AG20443 (cell line): ENCODE measurements at places on chromosomes 6 and 20.

GRCh38 chr6:166693880-166694279, 66.8 kb upstream of the RPS6KA2 start:
- DNase-seq, result no peak

GRCh38 chr6:31293343-31293742, 21.5 kb upstream of the HLA-C start:
- DNase-seq, result peak; percentile 35

DNA sequence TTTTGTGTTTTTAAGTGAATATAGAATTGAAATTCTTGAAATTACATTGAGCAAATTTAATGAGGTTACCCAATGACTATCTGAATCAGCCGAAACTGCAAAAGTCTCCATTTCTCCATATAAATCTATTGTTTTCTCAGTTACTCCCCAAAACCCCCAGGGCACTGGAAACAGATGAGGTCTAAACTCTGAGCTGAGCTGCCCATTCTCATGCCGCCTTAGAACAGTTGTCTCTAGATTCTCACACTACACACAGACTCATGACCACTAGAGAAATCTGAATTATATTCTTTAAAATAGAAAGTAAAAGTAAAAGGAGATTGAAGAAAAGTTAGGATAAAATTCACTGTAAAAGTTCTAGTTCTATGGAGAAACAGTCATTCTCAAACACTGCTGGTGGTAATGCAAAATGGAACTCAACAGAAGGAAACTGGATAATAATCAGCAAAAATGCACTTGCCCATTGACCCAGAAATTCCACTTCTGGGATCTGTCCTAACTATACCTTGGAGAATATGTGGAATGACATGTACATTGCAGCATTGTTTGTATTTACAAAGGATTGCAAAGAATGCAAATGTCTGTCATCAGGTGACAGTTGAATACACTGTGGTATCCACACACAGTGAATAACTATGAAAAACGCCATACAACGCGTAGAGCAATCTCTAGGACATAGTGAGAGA, 125.5 kb downstream of the IPCEF1 start:
- DNase-seq, result no peak

- DNase-seq, result no peak
Observed at GRCh38 chr20:12170406-12170805, 252.7 kb downstream of the BTBD3 start.

DNA sequence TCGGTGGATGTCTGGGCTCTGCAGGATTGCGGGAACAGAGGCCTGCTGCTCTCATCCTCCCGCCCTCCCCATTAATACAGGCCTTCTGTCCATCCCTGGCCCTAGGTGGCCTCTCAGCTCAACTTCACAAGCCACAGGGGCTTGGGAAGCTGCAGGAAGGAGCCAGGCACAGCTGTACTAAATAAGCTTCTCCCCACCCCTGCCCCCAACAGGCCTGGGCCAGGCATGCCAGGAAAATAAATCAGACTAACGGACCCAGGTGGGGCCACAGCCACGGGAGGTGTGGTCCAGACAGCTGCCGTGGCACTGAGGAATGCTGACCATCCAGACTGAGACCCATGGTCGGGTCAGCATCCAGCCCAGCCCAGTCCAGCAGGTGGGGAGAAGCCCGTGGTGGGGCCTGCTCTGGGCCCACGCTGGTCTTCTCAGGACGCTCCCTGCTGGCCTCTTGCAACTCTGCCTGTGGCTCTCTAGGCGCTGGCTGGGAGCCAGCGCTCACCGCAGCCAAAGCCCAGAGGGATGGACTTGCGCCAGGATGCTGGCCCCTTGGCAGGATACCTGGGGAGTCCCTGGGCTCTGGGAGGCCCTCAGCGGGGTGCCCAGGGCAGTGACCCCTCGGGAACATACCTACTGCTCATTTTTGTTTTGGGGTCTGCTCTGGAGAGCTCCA, 8.6 kb upstream of the YTHDF1 start:
- DNase-seq, result no peak

DNA sequence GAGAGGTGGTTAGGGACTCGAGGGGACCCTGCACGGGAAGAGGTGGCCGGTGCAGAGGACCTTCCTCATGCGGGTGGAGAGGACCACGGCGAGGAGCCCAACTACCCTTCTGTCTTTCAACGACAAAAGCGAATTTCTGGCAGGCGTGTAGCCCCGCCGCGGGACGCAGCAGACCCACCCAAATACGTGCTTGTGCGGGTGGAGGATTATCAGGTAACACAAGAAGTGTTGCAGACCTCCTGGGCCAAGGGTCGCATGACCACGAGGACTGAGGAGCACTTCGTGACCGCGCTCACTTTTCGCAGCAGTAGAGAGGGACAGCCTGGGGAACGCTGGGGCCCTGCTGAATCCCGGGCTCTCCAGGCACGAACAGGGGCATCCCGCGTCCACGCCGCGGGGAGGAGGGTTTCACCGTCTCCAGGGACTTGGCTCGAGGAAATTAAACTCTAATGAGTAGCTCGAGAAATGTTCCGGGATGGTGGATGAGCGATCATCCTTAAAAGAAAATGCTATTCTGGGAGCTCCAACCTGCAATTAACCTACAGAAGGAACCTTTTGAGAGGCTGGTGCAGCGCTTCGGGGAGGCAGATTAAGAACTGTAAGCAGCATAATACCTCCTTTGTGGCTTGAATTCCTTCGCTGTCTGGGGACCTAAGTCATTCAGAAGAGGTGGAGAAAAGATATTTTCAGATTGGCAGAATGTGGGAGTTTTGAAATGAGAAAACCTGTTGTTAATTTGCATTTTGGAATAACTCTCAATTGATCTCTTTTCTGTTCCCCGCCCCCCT, 804 bp downstream of the C6orf141 start:
- peak; percentile 30 for DNase-seq

DNA sequence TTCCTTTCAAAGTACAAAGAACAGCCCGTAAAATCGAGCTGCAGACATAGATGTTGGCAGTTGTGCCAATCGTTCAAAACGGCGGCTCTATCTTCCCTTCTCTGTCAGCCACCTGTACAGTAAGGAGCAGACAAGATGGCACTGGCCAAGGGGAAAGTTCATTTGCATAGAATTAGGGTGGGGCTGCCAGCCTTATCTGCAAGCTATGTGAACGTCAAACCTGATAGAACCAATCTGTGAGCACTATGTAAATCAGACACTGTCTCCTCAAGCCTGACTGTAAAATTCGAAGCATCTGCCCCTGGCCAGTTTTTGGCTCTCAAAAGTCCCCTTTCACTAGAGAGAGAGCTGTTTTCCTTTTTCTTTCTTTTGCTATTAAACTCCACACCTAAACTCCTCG, 374.5 kb downstream of the EPM2A start:
- no peak for DNase-seq

DNA sequence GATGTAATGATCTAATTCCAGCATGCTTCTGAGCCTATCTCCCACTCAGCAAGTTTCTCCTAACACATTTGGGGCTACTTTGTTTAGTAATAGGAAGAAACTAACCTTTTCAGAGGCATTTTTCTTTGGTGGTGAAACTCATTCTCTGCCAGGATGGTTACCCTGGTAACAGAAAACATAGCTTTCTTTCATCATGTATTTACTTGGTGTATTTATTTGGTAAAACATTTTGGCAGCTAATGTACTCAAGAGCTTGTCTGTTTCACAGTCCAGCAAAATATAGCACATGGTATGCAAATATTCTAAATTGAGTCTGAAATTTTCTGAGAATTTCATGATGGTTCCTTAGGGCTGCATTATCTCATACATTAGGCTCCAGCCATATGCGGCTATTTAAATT, 100.0 kb downstream of the SLC35B3 start:
- DNase-seq, result no peak

DNA sequence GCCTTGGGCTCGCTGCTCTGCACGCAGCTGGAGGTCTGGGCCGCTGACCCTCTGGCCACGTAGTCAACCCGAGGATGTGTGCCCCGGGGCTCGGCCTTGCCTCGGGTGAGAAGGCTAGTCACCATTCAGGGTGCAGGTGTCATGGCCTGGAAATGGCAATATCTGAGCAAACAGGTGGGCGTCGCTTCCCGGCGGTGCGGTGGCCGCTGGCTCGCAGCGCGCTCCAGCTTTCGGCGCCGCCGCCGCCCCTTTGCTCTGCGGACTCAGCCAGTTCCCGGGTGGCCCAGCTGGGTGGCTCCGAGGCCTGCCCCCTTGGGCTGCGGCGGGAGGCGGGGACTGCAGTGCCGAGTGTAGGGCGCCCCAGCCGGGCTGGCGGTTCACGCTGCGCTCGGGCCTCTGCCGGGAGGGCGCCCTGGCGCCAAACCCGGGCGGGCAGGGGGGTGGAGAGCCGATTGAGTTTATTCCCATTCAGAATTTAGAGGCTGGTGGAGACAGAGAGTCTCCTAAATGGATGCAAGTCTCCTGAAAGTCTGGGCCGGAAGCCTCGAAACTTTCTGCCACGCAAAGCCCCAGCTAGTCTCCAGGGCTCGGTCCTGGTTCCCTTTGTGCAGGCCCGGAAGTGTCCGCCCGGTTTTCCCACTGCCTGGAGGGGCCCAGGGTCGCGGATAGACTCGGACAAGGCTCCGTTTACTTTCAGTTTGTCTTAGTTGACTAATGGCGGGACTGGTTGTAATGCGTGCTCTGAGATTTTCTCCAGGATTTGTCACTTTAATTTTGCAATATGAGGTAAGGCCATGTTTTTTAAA, 11.3 kb upstream of the TFAP2A start:
- peak; percentile 74 for DNase-seq

GRCh38 chr20:3248167-3248992, 9.4 kb upstream of the SLC4A11 start:
- peak; percentile 65 for DNase-seq

- no peak for DNase-seq
Observed at GRCh38 chr20:60256811-60257210, 298.6 kb downstream of the CDH26 start.

DNA sequence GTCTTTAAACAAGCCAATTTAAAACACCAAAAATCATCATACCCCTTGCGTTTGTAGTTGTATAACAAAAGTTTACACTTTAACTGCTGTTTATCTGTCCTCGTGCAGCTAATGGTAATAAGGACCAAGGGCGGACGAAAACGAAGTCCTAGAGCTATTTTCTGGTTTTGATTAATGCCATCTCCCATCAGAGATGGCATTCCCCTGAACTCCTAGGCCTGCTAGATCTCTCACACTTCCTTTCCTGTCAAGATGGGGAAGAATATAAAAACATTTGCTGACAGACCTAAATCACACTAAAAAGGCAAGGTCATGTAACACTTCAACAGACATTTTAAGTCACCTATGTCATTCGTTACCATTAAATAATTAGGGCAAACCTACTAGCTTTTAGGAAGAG, 9.5 kb downstream of the DEK start:
- DNase-seq, result no peak

- no peak for DNase-seq
Observed at GRCh38 chr20:49712646-49712995, 1.1 kb downstream of the B4GALT5 start.

DNA sequence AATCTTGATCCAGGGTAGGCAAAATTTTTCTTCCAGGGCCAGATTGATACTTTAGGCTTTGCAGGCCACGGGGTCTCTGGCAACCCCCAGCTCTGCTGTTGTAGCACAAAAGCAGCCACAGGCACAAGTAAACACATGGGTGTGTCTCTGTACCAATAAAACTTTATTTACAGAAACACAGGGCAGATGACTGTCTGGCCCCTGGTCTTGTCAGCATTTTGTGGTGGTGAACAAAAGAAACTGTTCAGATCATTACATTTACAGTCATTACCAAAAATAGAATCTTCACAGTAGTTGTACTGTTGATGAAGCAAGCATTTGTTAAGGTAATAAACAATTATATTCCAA, 45.0 kb upstream of the KIF25 start:
- no peak for DNase-seq

DNA sequence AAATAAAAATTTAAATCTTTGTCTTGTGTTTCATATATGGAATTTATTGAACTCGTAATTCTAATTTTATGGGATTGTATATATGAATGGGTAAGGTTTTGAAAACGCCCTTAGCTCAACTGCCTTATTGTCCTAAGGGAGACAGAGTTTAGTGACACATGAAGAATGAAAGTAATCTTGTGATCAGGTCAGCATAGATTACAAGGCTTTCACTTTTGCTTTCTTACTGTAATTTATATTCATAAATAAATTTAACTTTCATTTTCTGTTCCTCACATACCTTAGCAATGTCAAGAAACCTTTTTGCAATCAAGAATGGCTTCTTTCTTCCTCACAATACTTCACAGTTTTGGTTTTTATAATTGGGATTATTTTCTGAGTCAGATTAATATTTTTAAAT, 14.4 kb downstream of the KPNA5 start:
- DNase-seq, result no peak

- no peak for DNase-seq
Observed at GRCh38 chr20:41960166-41960565, 342.0 kb upstream of the CHD6 start.

DNA sequence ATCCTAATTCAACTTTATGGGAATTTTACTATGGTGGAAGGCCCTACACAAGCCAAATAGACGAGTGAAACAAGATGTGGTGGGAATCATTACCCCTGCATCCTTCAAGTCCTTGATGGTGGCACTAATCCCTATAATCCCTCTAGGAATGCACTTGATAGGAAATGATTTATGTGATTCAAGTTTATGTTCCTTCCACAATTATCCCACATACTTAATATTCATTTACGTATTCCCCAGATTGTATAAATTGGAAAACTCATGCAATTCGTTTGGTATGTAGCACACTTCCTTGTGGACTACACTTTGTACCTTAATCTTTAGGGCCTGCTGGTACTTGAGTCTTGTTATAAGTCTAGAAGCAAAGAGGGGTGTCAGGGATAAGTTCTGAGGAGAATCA, 40.8 kb downstream of the PKIB start:
- no peak for DNase-seq

DNA sequence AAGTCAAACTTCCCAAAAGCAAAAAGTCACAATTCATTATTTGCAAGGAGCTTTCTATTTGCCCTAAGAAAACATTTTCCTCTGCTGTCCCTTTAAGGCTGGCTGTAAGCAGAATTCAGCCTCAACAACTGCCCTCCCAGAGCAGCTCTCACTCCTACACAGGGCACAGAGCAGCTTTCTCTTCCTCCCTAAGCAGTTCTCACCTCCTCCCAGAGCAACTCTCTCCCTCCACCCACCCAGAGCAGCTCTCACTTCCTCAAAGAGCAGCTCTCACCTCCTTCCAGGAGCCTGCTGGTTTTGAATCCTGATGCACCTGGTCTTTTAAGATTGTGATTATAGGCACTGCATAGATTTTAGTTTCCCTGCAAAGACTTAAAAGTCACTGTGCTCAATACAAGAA, 120.6 kb upstream of the TMEM181 start:
- no peak for DNase-seq

- peak; percentile 84 for DNase-seq
Observed at GRCh38 chr6:39865011-39865888, 69.0 kb downstream of the MOCS1 start.

- no peak for DNase-seq
Observed at GRCh38 chr20:24695529-24696225, 226.2 kb downstream of the SYNDIG1 start.

GRCh38 chr20:9028419-9028818, 40.5 kb upstream of the PLCB4 start:
- no peak for DNase-seq

GRCh38 chr6:74942130-74942529, 263.7 kb downstream of the COL12A1 start:
- DNase-seq, result no peak

DNA sequence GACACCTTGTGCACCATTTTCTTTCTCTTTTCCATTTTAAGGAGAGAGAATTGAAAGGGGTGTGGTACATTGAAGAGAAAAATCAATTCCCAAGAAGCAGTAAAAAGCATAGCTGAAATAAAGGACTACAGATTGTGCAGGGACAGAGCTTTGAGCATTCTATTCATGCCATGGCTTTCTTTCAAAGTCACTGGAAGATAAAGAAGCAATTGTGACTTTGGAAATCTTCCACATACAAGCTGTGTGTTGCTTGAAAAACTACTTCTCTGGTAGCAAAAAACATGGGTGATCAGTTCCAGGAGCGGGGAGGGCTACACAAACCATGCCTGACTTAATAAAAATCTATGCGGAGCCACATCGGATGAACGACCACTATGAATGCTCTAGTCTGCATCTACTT, 230.2 kb upstream of the THEMIS start:
- DNase-seq, result no peak
